ENCODE measurements at places on chromosomes 6 and 20.

GRCh38 chr20:36631646-36632045, 14.3 kb downstream of the SLA2 start:
- no peak for DNase-seq

DNA sequence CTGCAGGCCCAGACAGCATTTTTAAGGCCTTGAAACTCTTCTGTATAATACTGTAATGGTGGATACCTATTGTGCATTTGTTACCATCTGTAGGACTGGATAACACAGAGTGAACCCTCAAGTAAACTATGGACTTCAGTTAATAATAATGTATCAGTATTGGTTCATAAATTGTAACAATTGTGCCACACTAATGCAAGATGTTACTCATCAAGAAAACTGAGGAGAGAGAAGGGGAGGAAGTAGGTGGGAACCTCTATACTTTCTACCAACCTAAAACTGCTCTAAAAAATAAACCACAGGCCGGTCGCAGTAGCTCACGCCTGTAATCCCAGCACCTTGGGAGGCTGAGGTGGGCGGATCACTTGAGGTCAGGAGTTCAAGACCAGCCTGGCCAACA, 10.8 kb downstream of the MAPK13 start:
- no peak for DNase-seq

- DNase-seq, result no peak
These were observed 140.9 kb downstream of the JARID2 start for GRCh38 chr6:15386756-15387112.

GRCh38 chr6:124881898-124882578, 80.2 kb upstream of the RNF217 start:
- DNase-seq, result no peak

DNA sequence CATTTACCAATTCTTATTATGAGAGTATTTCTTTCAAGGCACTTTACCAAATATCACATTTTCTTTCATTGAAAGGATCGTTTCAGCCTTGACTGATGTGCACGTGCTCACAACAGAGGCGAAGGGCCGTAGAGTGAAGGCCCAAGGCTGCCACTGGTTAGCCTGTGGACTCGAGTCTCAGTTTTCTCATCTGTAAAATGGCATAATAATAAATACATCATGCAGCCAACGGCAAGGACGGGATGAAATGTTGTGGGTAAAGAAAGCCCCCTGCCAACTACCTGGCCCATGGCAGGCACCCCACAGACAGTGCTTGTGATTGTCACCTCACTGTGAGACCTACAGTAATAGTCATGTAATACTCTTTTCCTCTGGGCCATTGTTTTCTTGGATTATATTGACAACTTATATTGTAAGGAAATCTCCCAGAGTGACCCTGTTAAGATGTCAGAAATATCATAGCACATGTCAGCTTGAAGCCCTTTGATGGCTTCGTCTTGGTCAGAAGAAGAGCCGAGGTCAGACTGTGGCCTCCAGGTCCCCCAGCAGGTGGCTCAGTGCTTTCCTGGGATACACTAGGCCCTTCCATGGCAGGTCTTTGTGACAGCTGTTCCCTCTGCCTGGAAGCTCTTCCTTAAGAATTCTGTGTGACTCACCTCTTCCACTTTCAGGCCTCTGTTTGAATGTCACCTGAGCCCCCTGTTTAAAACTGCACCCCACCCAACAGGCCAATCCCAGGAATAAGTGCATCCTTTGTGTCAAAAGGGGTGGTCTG, 36.3 kb downstream of the FAM50B start:
- DNase-seq, result no peak

- no peak for DNase-seq
These were observed 46.0 kb downstream of the KIAA1755 start for GRCh38 chr20:38214256-38215193.

DNA sequence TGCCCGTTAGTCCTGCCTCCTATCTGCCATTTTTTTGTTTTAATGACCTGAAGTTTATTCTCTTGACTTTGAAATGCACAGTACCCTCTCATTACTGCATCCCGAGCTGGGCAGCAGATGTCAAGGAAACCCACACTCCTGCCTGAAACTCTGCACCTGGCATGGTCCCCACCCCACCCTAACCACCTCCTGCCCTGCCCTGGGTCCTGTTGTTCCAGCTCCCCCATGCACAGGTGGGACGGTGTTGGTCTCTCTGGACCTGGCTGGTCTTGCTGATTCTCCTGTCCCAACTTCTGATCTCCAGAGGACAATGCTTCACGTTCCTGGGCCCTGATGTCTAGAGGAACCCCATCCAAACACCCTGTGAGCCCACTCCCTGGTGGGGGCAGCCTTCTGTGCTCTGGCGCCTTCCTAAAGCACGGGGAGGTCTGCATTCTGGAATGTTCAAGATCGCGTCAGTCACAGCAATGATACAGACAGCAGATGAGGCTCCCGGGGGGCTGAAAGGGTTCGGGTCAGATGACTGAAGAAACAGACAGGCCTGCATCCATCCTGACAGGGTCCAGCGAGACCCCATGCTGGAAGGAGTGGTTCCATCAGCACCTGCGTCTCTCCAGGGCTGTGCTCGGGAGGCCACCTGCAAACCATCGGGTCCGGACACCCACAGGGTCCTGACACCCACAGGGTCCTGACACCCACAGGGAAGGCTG, 73.6 kb downstream of the ERMARD start:
- DNase-seq, result no peak

All from natural killer cell (primary cell).